ENCODE measurements at places on chromosomes 6 and 20.

GRCh38 chr6:4941782-4942672 lies 61.8 kb downstream of the RPP40 start:
- DNase-seq = peak; percentile 61

- peak; percentile 84 for DNase-seq
Measured at GRCh38 chr20:31722257-31723068, at the start of gene BCL2L1. TSS of gene BCL2L1 (minus strand) at chr20:31722868. CDS start at chr20:31722218, 650 bp downstream.

- no peak for DNase-seq
Measured at GRCh38 chr20:7908905-7909304, 31.4 kb downstream of the HAO1 start.

DNA sequence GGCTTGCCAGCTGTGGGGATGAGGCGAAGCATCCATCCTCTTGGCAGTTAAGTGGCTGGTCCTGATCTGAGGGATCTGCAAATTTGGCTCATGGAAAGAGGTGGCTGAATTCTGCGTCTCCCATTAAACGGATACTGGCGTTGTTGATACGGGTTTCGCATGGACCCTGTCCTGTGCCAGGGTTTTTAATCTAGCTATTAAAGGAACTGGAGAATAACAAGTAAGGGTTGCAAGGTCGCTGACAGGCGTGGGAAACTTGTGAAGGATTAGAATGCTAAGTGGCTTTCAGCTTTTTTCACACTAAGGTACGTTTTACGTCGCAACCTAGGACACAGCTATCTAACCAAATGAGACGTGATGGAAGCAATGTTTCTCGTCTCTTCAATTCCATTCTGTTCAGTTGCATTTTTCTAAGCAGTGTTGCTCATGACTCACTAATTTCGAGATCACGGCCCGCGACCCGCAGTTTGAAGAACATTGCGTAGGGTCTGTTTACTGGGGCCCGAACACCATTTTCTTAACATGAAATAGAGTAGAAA lies 852 bp downstream of the GMNN start:
- peak; percentile 54 for DNase-seq

- DNase-seq = no peak
Measured at GRCh38 chr6:43271103-43271815, 26.8 kb upstream of the SLC22A7 start.

- DNase-seq = no peak
Measured at GRCh38 chr6:97440590-97441176, 157.7 kb upstream of the MMS22L start.

DNA sequence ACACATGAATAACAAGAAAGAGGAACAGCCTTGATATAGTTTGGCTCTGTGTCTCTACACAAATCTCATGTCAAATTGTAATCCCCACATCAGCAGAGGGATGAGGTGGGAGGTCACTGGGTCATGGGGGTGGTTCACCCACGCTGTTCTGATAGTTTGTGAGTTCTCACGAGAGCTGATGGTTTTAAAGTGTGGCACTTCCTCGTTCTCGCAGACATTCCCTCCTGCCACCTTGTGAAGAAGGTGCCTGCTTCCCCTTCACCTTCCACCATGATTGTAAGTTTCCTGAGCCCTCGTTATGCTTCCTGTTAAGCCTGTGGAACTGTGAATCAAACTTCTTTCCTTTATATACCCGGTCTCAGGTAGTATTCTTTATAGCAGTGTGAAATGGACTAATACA lies 13.1 kb downstream of the SRPK1 start:
- DNase-seq = no peak

- no peak for DNase-seq
Measured at GRCh38 chr6:91376686-91377085, 789.8 kb upstream of the MAP3K7 start.

GRCh38 chr20:31822421-31823330 lies 3.5 kb downstream of the MYLK2 start:
- peak; percentile 73 for DNase-seq

- DNase-seq = no peak
Measured at GRCh38 chr20:32366380-32366779, 8.2 kb downstream of the ASXL1 start.

DNA sequence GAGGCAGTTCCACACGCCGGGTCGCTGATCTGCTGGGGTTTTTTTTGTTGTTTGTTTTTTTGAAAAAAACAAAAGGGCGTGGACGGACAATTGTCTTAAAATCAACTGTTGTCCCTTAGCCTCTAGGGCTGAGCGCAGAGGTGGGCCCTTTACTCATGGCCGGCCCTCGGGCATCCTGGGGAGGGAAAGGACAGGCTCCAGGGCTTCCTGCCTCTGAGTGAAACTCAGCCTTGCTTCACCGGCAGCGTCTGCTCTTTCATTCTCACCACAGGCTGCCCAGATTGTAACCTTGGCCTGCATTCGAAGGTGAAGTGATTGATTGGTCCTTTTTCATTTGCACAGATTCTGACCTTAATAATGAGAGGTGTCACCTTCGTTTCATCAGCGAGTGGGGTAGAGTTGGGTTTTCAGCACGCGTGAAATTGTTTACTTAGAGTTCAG lies 797 bp downstream of the SMIM13 start:
- DNase-seq = peak; percentile 65

DNA sequence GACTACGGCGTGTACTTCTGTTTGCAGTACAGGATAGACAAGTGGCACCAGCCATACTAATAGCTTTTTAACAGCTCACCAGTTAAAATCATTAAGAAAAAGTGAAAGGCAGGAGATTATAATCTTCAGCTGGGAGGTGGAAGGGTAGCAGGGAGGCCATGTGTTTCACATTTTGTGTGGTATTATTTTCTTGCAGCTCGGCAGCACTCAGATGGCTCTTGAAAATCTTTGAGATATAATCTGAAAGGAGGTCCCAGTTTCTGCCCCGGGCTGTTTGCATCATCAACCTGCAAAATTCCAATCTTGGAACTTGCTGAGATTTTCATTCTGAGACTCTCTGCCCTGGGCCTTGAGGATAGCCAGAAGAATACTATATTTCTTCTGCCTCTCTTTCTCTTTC lies 87.5 kb upstream of the HDAC2 start:
- DNase-seq = no peak

DNA sequence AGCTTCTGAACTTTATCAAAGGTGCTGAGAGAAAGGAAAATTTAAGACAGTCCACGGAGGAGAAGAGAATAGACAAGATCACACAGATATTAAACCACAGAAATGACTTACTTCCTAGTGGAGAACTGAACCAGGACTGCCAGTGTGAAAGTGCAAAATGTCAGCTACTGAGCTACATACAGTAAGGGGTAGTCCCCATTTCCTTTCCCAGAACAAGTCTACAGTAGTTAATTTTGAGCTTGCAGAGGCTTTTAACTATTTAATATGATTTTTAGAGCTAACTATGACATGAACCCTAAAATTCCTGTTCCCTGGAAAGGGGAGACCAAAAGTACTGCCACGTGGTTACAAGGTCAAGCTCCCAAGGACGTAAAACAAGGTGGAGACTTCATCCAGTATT lies 45.1 kb downstream of the CEP85L start:
- DNase-seq = no peak

GRCh38 chr6:110551088-110551487 lies 74.7 kb upstream of the SLC22A16 start:
- DNase-seq = no peak

- DNase-seq = no peak
Measured at GRCh38 chr6:90940812-90941481, 354.1 kb upstream of the MAP3K7 start.

DNA sequence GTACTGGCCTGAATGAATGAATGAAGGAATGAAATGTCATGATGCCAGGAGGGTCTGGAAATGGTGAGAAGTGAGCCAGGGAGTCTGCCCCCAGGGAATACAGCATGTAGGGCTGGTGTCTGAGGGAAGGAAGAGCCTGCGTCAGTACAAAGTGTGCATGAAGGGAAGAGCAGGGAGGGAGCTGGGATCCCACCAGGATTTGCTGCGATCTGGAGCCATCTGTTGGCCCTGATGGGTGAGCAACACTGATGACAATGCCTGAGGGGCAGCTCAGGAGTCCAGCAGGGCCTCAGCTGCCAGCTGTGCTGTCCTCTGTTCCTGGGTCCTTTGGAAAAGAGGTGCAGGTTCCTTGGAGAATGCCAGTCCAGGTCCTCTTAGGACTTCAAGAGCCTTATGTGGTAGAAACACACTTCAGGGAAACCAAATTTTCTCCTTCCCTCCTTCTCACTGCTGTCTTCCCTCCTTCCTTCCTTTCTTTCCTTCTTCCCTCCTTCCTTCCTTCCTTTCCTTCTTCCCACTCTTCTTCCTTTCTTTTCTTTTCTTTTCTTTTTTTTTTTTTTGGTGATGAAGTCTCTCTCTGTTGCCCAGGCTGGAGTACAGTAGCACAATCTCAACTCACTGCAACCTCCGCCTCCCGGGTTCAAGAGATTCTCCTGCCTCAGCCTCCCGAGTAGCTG lies 11.5 kb downstream of the BPI start:
- DNase-seq = no peak

DNA sequence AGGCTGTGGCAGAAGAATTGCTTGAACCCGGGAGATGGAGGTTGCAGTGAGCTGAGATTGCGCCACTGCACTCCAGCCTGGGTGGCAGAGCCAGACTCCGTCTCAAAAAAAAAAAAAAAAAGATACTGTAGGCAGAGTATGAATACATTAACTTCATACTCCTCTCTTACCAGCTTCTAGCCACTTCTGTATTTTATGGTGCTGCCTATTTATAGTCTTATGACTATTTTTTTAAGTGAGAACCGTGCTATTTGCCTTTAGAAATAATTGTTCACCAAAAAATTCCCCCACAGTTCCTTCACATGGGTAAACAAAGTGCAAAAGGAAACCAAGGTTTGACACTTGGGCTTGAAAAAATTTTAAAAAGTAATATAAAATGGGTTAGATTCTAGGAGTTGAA lies 1.5 kb upstream of the SNRNP48 start:
- no peak for DNase-seq

GRCh38 chr20:12276011-12276673 lies 358.4 kb downstream of the BTBD3 start:
- no peak for DNase-seq

DNA sequence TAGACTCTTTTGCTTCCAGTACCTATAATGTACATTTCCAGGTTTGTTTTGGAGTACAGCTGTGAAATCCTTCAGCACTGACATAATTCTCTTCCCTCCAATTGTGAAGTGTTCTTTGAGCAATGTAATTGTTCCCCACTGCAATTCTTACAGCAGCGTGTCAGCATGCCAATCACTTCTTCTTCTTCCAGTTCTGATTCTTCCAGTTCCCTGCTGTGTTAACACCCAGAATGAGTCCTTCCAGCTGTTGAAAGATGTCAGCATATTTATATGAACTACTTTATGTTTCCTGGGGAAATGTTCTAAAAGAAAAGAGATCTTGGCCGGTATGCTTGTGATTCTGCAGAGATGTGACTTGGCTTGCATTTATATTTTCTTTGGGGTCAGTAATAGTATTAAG lies 213.9 kb downstream of the UNC5CL start:
- no peak for DNase-seq

GRCh38 chr20:59829786-59830664 lies 103.4 kb downstream of the SYCP2 start:
- no peak for DNase-seq

GRCh38 chr20:20440886-20441658 lies 73.2 kb downstream of the INSM1 start:
- DNase-seq = no peak

DNA sequence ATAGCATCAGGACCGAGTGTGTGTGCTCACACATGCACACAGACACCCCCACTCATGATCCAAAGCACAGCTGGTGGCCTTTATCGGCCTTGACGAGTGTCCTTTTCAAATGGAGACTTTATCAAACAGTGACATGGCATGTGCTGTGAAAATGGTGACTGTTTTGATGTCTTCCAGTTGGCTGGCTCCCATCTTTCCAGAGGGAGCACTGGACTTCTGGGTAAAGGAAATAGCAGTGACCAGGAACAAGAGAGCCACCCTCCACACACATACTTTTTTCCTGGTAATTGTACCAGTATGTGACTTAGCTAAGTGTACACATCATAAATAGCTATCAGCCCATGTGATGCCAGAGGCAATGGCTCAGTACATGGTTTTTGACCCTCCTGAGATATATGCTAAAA lies 52.7 kb downstream of the ZDHHC14 start:
- no peak for DNase-seq

Data from activated CD4-positive, alpha-beta T cell treated with anti-CD3 and anti-CD28 coated beads, Interleukin-2, amount 50 U/mL, for 48 hours (primary cell).